ENCODE measurements at places on chromosomes 4 and X.

GRCh38 chr4:3792813-3793212 is 26.6 kb downstream of the ADRA2C start:
- DNase-seq: peak; percentile 67

- no peak for DNase-seq
These were observed 530.7 kb downstream of the CWH43 start for GRCh38 chr4:49516796-49517195.

GRCh38 chr4:158161551-158162354 is 11.1 kb downstream of the GASK1B start:
- DNase-seq: no peak

DNA sequence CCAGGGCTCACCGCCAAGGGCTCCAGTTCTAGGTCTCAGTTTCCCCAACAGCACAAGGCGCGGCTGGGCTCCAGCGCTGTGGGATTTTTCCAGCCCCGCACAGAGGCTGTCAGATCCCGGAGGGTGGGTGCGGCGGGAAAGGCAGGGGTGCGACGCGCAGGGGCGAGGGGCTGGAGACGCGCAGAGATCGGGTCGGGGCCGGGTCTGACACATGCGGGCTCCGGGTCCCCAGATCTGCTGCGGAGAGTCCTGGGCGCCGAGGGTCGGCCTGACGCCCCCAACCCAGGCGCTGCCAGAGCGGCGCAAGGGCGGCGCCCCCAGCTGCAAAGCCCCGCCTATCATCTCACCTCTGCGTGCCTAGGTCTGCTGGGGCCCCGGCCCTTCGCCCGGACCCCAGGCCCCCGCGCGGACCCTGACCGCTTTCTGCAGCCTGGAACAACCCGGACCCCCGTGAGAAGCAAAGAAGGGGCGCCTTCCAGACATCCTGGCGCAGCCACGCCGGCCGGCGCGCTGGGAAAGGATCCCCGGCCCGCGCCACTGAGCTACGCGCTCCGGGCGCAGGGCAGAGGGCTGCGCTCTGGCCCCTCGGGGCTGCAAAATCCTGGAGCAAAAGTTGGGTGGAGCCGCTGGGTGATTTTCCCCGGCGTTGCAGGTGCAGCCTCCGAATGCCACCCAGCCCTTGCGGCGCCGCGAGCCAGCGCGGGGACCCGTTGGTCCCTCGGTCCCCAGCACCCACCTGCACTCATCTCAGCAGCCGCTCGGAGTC is 486 bp downstream of the ABLIM2 start:
- no peak for DNase-seq

DNA sequence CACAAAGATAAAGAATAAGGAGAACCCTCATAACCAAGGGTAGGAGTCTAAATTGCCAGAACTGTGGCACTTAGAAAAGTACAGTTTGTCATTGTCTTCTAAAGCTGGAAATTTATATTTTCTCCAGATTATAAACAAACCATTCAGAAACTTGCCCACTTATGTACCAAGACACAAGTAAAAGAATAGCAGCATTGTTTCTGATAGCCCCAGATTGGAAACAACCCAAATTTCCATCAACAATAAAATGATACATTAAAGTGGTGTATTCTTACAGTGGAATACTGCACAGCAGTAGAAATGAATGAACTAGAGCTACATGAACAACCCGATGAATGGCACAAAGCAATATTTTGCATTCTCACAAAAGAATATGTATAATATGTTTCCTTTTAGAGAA is 63.1 kb upstream of the PDHA1 start:
- DNase-seq: no peak

Measured in iPS DF 6.9 (cell line).